WTC11 (cell line): ENCODE measurements at places on chromosomes 11 and 22.

GRCh38 chr11:36328966-36329673 is 33.0 kb downstream of the PRR5L start:
- no peak for DNase-seq

DNA sequence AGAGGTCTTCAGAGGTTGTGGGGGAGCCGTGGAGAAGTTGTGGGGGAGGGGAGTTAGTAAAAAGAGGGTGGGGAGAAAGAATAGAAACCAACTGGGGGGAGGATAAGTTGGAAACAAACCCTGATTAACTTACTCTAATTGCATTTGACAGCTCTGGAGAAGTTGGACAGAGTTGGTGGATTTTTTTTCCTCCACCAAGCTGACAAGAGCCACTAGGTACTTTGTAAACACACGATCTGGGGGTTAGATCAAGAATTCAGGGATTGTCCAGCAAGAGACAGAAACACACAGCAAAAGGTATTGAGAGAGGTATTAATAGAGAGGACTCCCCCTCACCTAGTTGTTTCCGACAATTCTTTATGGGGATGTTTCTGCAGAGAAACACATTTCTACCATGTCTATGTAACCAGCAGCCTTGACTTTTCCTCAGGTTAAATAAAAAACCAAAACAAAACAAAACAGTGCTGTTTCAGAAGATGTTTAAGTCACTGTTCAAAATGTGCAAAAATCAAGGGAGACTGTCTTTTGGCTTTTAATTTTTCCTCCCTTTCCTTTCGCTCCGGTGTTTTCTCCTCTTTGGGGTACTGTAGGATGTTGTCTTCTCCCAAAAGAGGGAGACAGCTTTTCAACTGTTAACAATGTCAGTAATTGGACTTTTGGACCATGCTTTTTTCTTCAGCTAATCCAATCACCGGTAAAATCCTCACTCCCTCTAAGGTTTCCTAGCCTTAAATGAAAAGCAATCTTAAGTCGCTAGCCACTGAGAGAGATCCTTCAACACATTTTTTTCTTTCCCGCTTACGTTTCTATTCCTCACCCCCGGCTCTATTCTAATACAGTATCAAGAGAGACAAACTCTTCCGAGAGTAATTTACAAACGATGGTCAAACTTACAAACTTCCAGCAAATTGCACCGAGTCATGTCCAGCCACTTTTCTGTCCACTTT is 708 bp downstream of the MAML2 start:
- DNase-seq: no peak

GRCh38 chr11:75428281-75428724 is 4.7 kb downstream of the KLHL35 start:
- peak; percentile 85 for DNase-seq

DNA sequence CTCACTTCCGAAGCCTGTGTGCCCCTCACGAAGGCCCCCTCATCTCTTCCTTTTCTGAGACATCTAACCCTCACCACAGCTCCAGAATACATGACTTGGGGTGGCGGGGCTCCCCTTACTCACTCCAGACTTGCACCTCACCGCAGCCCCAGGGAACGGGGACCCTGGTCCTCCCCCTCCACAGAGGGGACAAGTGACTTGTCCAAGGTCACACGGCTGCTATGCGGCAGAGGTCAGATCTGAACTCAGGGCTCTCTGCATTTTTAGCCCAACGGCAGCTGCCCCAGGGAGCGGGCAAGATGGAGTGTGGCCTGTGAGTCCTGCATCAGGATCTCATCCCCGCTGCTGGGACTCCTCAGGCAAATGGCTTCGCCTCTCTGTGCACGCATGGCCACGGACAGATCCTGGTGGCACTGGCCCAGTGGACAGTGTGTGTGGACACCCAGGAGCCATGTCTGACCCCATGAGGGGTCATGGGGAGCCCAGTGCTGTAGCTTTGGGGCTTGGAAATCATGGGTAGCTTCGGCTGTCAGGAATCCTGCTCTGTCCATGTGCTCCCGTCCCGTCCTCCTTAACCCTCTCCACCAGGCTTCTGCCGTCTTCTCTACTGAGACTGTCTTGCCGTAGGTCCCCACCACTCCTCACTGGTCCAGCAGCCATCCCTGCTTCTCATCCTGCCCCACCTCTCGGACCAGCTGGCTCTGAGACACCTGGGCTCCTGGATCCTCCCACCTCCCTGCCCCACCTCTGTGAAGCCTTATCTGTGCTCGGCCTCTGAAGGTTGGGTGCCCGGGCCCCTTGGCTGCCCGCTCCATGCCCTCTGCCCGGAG is 48.0 kb upstream of the CARS1 start:
- peak; percentile 5 for DNase-seq

DNA sequence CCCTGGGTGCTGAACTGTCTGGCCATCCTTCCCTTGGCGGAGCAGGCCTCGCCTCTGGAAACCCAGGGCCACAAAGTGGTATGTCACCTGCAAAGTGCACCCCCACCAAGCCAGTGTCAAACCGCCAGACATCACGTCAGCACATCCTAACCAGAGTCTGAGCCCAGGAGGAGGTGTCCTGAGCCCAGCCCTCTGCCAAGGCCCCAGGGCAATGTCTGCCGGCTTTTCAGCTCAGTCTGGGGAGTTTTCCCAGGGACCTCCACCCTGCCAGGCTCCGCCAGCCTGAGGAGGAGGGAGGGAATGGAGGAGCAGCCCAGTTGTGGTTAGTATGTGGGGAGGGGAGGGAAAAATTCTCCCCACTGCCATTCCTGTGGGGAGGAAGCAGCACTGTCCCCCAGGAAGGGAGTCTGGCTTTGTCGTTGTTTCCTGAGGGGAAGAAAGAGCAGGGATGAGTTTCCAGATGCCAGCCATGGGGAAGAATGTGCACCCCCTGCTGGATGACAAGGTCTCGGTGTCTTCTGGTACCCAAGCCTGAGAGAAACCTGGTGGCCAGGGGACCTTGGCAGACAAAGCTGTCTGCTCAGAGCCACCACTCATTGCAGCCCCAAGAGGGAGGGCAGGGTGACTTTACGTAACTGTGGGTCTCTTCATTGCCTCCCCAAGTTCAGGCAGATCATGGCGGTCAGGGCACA is 81.4 kb upstream of the CD82 start:
- peak; percentile 31 for DNase-seq
